GM19239 (cell line): ENCODE measurements at places on chromosomes 13 and 19.

DNA sequence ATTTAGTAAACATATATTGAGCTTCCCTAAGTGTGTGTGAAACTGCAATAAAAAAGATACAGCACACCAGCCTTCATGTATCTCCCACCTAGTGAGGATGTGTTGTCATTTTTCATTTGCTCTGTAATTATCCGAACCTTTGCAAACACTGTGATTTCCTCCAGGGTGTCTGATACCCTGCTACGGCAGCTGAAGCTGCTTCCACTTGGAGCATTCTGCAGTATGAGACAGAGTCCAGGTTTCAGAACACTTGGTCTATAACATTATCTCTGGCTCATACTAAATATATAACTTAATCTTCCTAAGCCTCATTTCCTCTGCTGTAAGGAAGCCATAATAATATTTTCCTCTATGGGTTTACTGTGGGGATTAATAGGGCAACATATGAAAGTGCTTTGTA is 1338.1 kb upstream of the SLC10A2 start:
- DNase-seq, result no peak

DNA sequence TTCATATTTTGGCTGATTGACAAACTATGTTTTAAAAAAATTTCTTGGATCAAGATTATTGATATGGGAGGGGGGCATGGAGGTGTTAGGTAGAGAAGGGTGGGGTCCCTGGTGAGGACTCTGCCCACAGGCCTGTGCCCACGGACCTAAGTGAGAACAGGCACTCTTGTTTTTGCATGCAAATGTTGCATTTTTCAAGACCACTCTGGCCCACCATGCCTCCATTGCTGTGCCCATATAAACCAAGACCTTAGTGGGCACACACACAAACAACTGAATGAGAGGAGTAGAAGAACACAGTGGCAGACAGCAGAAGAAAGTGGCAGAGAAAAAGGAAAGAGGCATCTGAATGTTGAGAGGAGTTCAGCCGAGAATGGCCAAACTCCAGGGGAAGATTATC is 69.6 kb upstream of the ZNF98 start:
- DNase-seq, result no peak

DNA sequence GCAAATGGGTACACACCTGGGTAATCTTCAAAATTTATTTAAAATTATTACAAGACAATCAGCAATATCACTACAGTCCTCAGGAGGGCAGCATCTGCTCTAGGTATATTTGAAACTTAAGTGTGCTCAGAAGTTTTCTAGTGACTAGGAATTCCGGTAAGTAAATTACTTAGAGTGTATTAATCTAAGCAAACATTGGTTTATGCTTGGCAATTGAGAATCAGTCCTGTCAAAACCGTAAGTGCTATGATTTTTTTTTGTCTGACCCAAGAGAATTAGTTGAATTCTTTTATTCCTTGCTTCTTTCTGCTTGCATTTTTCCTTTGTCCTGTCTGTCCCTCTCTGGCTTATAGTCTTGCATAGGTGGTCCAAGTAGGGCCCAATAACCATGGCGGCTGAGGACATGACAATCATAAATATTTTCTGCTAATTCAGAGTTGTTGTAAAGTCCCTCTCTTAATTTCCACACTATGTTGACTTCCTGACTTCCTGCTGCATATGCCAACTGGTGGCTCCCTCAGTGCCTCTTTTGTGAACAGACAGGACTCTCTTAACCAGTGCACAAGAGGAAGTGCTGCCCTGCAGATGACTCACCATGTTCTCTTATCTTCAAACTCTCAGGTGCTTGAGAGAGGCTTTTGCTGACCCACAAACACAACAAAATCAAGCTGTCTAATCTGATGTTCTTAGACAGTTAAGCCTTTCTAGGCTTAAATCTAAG is 82.2 kb downstream of the SLAIN1 start:
- no peak for DNase-seq

- DNase-seq, result no peak
Measured at GRCh38 chr13:75685239-75685697, 49.1 kb downstream of the LMO7 start.

DNA sequence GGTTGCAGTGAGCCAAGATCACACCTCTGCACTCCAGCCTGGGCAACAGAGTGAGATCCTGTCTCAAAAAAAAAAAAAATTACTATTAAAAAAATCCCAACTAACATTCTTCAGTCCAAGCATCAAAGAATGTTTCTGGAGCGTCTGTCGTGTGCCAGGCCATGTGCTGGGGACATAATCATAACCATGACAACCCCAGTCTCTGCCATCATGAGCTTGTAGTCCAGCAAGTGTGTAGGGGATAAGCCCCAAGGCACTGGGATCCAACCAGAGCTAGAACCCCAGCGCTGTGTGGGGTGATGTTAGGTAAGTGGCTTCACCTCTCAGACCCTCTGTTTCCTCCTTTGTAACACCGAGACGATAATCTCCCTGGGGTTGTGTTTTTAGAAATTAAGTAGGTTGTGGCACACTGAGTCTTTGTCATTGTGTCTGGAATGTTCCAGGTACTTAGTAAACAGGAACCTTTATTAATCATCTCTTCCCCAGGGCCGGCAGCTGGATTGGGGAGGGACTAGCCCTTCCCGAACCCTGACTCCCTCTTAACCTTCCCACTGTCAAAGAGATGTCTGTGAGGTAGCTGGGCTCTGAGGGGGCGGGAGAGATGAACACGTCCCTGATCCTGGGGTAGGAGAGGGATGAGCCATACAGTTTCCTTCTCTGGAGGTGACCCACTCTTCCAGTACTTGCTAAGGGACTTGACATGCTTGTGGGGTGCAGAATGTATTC is 5.2 kb downstream of the ITPKC start:
- DNase-seq, result no peak

- no peak for DNase-seq
Measured at GRCh38 chr13:29279356-29280254, 315.9 kb downstream of the SLC7A1 start.

- no peak for DNase-seq
Measured at GRCh38 chr13:112248862-112249592, 127.1 kb upstream of the SPACA7 start.

- DNase-seq, result no peak
Measured at GRCh38 chr19:1754636-1755466, 1.5 kb downstream of the ONECUT3 start.

GRCh38 chr13:74190999-74191398 is 56.8 kb upstream of the KLF12 start:
- no peak for DNase-seq

DNA sequence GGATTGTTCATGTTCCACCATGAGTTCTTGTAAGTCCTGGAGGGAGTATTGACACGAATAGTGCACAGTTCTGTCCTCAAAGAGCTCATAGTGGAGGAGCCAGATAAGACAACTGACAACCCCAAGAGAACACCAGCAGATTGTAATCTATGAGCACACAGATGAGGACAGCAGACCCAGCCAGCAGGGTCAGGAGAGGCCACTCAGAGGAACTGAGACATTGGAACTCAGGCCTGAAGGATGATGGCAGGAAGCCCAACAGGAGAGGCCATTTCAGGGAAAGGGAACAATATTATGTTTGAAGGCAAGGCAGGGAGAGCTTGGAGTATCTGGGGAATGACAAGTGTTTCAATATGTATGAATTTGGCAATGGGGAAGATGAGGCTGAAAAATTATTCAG is 63.7 kb upstream of the IPO5 start:
- DNase-seq, result no peak

GRCh38 chr19:35171730-35172129 is 17.2 kb downstream of the FXYD5 start:
- DNase-seq, result no peak

- DNase-seq, result no peak
Measured at GRCh38 chr19:41175801-41176777, 16.9 kb upstream of the CYP2S1 start.

- DNase-seq, result no peak
Measured at GRCh38 chr19:3145909-3146676, 10.3 kb downstream of the GNA15 start.

GRCh38 chr13:42874221-42874620 is 92.8 kb downstream of the FAM216B start:
- no peak for DNase-seq

DNA sequence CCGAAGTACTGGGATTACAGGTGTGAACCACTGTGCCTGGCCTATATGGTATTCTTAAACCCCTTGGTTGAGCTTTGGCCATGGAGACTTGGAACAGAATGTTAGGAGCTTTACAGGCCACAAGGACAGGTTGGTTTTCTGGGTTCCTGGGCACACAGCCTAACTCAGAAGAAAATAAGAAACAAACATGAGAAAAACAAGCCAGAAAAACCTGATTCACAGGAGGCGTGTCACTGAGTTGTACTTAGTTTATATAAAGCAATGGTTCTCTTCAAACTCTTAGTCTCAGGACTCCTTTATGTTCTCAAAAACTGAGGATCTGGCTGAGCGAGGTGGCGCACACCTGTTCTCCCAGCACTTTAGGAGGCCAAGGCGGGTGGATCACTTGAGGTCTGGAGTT is 125.1 kb upstream of the SPATA13 start:
- no peak for DNase-seq

DNA sequence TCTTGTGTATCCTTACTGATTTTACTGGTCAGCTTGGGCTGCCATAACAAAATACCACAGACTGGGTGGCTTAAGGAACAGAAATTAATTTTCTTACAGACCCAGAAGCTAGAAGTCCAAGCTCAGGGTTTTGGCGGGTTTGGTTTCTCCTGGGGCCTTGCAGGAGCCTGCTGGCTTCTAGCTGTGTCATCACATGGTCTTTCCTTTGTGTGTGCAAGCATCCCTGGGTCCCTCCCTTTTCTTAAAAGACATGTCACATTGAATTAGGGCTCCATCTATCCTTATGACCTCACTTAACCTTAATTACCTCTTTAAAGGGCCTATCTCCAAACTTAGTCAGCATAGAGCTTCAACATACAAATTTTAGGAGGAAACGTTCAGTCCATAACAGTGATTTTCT is 23.4 kb downstream of the UBAC2 start:
- DNase-seq, result no peak

DNA sequence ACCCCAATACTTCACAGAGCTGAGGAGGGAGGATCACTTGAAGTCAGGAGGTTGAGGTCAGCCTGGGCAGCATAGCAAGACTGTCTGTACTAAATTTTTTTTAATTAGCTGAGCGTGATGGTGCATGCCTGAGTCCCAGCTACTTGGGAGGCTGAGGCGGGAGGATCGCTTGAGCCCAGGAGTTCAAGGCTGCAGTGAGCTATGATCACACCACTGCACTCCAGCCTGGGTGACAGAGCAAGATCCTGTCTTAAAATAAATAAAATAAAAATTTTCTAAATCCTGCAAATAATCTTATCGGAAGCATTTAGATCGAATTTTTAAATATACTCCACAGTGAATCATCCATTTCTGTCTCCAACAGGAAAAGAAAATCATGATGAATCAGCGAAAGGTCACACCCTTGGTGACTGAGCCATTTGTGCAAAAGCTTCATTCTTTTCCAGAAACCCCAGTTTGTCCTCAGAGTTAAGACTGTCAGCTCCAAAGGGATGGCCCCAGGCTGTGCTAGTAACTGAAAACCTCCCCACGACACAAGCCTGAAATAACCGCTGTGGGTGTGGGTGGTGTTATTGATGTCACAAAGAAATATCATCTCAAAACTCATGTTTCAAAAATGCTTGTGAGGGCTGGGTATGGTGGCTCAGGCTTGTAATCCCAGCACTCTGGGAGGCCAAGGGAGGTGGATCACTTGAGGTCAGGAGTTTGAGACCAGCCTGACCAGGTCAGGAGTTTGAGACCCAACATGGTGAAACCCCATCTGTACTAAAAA is 167.6 kb downstream of the PTPRS start:
- DNase-seq, result no peak

- no peak for DNase-seq
Measured at GRCh38 chr13:76958841-76959432, 10.6 kb downstream of the ACOD1 start.

DNA sequence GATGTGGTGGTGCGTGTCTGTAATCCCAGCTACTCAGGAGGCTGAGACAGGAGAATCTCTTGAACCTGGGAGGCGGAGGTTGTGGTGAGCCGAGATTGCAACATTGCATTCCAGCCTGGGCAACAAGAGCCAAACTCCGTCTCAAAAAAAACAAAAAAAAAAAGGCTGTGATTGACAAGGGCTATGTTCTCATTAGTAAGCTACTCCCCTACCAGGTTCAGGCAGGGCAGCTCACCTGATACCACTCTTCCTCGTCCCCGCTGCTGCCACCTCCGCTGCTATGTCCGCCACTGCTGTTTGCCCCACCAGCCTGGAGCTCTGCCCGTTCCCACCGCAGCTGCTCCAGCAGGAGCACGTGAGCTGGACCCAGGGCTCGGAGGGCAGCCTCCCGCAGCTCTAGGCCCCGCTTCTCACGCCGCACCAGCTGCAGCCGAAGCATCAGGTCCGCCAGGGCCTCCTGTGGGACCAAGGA is 9.4 kb downstream of the USHBP1 start:
- DNase-seq, result no peak

- no peak for DNase-seq
Measured at GRCh38 chr13:45681113-45681512, 21.0 kb upstream of the CBY2 start.

DNA sequence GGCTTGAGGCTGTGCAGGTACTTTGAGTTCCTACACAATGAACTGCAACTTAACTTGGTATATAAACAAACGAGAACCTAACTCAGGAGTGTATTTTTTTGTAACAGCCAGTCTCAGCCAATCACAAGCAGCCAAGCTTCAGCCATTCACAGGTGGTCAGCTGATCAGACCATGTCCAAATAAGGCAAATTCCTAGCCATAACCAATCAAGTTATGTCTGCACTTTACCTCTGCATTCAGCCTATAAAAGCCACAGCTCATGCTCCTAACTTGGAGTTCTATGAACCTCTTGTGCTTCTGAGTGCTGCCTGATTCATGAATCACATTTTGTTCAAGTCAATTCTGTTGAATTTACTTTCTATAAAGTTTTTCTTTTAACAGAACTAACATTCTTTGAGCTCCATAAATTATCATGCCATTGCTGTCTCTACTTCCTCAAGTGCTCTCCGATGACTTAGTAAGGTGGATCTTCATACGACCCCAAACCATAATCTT is 16.8 kb upstream of the MEDAG start:
- no peak for DNase-seq

DNA sequence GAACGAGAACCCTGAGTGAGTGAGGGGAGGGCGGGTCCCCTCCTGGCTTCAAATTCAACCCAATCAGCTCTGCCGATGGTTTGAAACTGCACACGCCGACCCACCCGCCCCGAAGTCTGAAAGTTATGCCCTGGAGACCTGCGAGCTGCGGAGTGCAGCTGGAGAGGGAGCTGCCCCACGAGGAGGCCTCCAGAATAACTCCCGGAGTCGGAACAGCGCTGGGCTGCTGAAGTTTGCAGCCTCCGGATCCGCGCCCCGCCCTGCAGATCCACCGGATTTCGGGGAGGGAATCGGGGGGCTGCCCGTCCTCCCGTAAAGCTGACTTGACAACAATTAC is 7.0 kb downstream of the POU4F1 start:
- no peak for DNase-seq
